ENCODE measurements at places on chromosomes 11 and 22.

DNA sequence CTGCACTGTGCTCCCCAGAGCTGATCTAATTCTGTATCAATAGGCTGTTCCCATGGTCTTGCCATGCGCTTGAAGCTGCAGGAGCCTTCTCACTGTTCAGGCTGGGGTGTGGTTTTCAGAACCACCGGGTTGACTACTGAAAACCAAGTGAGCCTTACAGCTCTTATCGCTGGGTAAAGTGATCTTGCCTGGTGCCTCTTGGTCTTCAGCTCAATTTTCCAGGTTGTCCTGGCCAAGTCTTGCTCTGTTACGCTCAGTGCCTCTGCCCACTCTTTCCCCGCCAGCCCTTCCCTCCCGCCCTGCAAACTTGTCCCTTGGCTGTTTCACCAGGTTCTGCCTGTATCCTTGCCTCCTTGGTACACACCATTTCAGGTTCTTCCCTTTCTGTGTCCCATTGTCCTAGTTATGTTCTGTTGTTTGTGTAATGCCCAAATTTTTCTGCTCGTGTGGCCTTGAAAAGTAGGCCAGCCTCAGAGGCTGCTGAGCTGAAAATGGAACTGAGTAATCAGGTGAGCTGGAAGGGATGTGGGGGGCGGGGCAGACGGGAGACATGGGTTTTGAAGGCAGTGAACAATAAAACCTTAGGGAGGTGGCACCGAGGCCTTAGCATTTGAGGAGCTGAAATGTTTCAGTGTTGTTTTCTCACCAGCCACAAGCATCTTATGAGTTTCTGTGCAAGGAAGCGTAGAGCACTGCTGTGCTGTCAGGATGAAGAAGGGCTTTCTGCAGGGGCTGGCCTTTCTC lies 11.2 kb downstream of the PEX26 start:
- DNase-seq: no peak

- DNase-seq: no peak
These were observed 4.4 kb downstream of the EFEMP2 start for GRCh38 chr11:65868076-65868667.

DNA sequence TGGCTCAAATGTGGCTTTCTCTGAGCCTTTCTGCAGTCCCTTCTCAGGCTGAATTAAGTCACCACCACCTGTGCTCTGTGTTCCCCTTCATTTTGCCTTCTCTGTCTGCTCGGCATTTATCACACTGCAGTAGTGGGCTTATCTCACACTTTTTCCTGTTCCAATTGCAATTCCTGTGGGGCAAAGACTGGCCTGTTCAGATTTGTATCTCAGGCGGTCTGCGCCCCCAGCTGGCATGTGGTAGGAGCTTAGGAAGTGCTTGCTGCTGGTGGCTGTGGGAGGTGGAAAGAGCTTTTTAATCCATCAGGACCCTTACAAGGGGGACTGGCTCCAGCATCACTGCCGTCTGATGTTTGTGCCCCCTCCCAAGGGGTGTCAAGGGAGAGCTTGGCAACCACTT lies 21.2 kb downstream of the BMAL1 start:
- DNase-seq: no peak

GRCh38 chr22:23512721-23513120 lies 67.4 kb downstream of the IGLL1 start:
- no peak for DNase-seq
